CD4-positive, alpha-beta memory T cell (primary cell): ENCODE measurements at places on chromosomes 3 and 15.

DNA sequence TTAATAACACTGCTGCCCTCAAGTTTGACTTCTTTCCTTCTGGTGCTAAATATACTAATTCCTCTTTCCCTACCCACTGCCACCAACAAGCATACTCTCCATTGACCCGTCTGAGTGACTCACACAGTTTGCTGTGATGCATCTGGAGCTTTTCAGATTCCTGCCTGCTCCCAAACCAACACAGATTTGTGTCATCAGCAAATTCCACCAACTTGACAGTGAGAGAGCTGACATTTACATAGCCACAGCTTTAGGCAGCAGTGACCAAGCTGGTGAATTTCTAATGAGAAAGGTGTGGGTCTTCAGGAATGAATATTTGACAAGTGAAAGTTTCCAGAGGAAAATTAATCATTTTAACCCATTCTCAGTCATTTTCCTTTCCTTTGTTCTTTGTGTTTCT is 96.5 kb upstream of the PRICKLE2 start:
- H3K4me1 ChIP-seq: no peaks in the 10 kb centered on the region
- H3K36me3 ChIP-seq: no peaks in the 10 kb centered on the region
- H3K27me3 ChIP-seq: no peaks in the 10 kb centered on the region
- H3K27ac ChIP-seq: no peak overlapping the region

DNA sequence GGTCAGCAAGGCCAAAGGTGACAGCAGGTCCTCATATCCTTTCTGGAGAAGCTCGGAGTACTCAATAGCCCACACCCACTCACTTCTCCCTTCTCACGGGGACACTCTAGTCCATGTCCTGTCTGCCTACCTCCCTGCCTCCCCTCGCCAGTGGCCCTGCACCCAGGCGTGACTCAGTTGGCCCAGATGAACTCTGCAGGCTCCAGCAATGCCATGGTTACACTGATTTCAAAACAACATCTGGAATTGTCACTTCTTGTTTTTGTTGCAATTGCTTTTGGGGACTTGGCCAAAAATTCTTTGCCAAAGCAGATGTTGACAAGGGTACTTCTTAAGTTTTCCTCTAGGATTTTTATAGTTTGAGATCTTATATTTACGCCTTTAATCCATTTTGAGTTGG is 13.0 kb downstream of the IL16 start:
- H3K27me3 ChIP-seq: no peaks in the 10 kb centered on the region
- H3K4me3 ChIP-seq: no peak overlapping the region
- H3K36me3 ChIP-seq: no peaks in the 10 kb centered on the region
- H3K4me1 ChIP-seq: no peaks in the 10 kb centered on the region
- H3K27ac ChIP-seq: no peak overlapping the region

- no peak overlapping the region for H3K27ac ChIP-seq
- no peaks in the 10 kb centered on the region for H3K4me1 ChIP-seq
- H3K4me3 ChIP-seq: no peak overlapping the region
- no peak for DNase-seq
- H3K27me3 ChIP-seq: no peaks in the 10 kb centered on the region
Observed at GRCh38 chr3:23612296-23612891, 193.4 kb upstream of the UBE2E1 start.

GRCh38 chr15:85581495-85581894 is 201.1 kb downstream of the AKAP13 start:
- peaks cover 9% of the 10 kb centered on the region for H3K36me3 ChIP-seq
- no peaks in the 10 kb centered on the region for H3K27me3 ChIP-seq
- DNase-seq: peak; percentile 57
- peaks cover 72% of the 10 kb centered on the region for H3K4me1 ChIP-seq
- H3K4me3 ChIP-seq: peak overlapping the region; percentile 29
- peak overlapping the region; percentile 72 for H3K27ac ChIP-seq

DNA sequence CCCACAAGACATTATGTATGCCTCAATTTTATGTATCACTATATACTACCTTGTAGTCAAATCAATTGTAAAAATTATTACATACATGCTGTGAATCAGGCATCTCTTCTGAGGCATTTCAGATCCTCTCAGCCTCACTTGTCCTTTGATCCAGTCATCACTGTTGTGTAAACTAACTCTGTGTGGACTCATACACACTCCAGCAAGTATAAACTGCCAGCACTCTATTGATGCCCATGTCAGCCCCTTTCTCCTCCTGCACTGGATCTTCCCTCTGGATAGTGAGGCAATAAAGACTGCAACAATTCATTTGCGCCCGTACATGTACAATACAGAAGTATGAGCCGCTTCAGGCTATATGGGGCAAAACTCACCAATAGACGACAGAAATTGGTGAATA is 364.7 kb upstream of the TGFBR2 start:
- no peaks in the 10 kb centered on the region for H3K36me3 ChIP-seq
- no peaks in the 10 kb centered on the region for H3K4me1 ChIP-seq
- DNase-seq: no peak
- no peaks in the 10 kb centered on the region for H3K27me3 ChIP-seq
- no peak overlapping the region for H3K4me3 ChIP-seq

DNA sequence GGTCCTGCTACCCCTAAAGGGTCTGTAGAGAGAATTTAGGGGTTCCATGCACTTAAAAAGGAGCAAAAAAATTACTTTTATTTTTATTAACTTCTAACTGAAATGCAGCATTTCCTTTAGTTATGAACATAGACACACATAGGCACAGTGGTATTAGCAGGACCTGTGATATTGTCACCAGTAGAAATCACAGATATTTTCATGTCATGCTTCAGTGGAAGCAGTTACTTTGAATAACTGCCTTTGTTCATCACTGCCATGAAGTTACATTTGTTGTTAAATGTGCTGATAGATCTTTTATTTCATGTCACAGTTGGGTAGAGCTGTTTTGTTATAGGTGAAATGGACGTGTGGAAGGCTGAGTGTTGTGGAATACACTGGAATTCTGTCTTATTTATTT is 37.4 kb downstream of the TRAK1 start:
- no peaks in the 10 kb centered on the region for H3K27me3 ChIP-seq
- H3K4me1 ChIP-seq: no peaks in the 10 kb centered on the region
- H3K27ac ChIP-seq: no peak overlapping the region
- no peaks in the 10 kb centered on the region for H3K36me3 ChIP-seq
- no peak overlapping the region for H3K4me3 ChIP-seq

GRCh38 chr3:194075088-194075615 is 60.8 kb upstream of the HES1 start:
- no peaks in the 10 kb centered on the region for H3K27me3 ChIP-seq
- H3K27ac ChIP-seq: no peak overlapping the region
- DNase-seq: no peak
- H3K4me1 ChIP-seq: peaks cover 5% of the 10 kb centered on the region

DNA sequence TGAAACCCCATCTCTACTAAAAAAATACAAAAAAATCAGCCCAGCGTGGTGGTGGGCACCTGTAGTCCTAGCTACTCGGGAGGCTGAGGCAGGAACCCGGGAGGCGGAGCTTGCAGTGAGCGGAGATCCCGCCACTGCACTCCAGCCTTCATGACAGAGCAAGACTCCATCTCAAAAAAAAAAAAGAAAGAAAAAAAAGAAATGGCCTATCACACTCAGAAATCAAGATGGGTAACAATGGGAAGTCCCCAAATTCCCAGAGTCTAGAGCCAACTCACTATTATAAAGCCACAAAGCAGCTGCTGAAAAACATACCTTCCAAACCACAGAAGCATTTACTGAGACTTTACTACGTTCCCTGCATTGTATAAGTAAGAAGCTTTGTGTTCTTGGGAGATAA is 7.5 kb downstream of the HDGFL3 start:
- no peaks in the 10 kb centered on the region for H3K4me1 ChIP-seq
- no peaks in the 10 kb centered on the region for H3K27me3 ChIP-seq
- no peak for DNase-seq
- no peaks in the 10 kb centered on the region for H3K36me3 ChIP-seq
- H3K27ac ChIP-seq: no peak overlapping the region
- no peak overlapping the region for H3K4me3 ChIP-seq

DNA sequence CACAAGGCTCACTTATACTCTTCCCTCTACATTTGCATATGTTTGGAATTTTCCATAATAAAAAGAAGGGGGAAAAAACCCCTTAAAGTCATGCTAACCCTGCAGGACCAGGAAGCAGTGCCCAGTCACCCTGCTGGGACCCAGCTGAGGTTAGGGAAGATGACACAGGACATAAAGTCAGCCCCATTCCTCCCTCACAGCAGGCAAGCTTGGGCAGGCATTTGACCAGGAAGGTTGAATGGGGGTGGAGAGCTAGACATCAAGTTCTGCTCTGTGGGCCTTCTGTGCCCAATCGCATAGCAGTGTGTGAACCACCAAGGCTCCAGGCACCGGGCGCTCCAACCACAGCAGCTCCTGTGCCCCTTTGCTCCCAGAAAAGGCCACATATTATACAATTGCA is 7.1 kb upstream of the HDAC11 start:
- no peaks in the 10 kb centered on the region for H3K4me1 ChIP-seq
- no peak overlapping the region for H3K4me3 ChIP-seq
- no peak overlapping the region for H3K27ac ChIP-seq
- no peaks in the 10 kb centered on the region for H3K27me3 ChIP-seq
- no peak for DNase-seq

DNA sequence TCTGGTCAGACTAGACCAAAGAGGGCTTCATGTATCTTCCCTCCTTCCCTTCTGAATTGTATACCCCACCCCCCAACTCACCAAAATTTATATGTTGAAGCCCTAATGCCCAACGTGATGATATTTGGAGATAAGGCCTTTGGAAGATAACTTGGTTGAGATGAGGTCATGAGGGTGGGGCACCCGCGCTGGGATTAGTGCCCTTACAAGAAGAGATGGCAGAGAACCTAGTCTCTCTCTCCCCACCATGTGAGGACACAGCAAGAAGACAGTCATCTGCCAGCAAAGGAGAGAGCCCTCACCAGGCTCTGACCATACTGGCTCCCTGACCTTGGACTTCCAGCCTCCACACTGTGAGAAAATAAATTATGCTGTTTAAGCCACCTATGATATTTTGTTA is 13.5 kb downstream of the PLCD1 start:
- no peaks in the 10 kb centered on the region for H3K27me3 ChIP-seq
- no peak for DNase-seq
- H3K4me1 ChIP-seq: no peaks in the 10 kb centered on the region
- H3K36me3 ChIP-seq: peaks cover 45% of the 10 kb centered on the region
- no peak overlapping the region for H3K4me3 ChIP-seq
- no peak overlapping the region for H3K27ac ChIP-seq

DNA sequence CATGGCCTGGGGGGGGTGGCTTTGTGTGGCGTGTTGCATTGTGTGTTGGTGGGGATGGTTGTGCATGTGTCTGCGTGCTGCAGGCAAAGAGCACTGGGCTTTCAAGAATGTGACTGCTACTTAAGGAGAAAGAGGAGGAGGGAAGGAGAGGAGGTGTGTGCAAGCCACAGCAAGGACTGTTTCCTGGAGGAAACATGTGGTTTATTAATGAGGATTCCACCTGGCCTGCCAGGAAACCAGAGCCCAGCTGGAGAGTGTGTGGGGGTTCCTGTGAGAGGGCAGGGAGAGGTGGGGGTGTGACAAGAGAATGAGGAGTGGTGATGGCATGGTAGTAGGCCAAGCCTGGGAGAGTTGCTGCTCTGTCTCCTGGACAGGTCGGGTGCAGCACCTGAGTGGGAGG is 258.1 kb upstream of the ROPN1 start:
- H3K4me3 ChIP-seq: no peak overlapping the region
- H3K36me3 ChIP-seq: no peaks in the 10 kb centered on the region
- DNase-seq: no peak

DNA sequence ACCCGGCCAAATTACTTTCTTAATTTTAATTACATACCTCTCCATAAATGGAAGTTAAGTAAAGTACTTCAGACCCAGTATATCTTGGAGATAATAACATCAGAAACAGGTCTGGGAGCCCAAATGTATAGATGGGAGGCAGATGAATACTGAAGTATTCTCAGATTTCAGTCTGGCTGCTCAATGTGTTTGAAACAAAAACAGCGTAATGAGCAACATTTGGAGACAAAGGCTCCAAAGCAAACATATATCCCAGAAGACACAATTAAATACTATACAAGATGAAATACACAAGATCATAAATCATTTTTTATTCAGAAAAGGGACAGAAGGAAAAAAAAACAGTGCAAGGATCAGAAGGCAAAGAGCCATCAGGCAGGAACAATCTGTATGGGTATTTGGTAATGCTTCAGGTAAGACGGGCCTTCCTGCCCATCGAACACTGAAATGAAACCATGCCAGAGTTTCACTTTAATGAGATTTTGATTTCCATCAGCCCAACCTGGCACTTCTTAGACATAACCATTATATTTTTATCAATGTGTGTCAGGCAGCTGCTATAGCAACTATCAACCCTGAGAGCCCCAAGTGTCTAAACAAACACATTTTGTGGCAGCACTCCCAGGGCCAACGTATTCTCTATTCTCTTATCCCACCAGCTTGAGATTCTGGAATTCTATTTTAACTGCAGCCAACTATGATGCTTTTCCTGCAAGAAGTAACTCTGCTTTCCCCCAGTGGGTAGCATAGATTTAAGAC is 210.8 kb downstream of the STT3B start:
- H3K27ac ChIP-seq: no peak overlapping the region
- no peak overlapping the region for H3K4me3 ChIP-seq
- DNase-seq: no peak
- no peaks in the 10 kb centered on the region for H3K36me3 ChIP-seq
- H3K4me1 ChIP-seq: no peaks in the 10 kb centered on the region
- H3K27me3 ChIP-seq: no peaks in the 10 kb centered on the region

DNA sequence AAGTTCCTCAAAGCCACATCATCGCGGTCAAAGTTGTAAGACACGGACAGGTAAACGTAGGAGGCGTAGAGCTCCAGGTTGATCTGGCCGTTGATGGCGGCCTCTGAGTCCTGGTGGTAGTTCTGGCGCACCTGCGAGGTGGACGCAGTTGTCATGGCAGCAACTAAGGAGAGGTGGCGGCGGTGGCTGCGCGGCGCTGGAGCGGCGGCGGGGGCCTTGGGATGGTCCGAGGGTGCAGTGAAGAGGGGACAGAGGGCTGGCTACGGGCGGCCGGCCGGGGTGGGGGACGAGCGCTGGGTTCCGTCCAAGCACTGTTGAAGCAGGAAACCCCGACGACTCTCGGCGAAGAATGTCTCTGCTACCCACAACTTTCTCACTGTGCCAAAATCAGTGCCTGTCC is 38.9 kb downstream of the RAB7A start:
- DNase-seq: no peak
- no peak overlapping the region for H3K4me3 ChIP-seq
- no peak overlapping the region for H3K27ac ChIP-seq
- no peaks in the 10 kb centered on the region for H3K36me3 ChIP-seq

DNA sequence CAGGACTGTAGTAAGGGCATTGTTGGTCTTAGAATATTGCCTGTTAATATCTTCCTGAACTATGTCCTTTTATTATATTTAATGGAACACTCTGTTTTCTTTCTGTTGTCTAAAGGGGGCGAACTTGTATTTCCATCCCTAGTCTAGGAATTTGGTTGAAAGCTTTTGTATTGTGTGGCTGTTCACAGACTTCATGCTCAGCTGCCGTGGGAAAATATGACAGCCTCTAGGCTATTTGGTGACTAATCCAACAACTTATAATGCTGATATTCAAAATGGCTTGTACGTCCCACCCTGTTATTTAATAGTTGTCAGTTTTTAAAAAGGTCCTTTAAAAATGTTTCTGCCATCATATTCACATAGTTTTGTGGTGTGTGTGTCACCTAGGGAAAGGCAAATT is 202.6 kb downstream of the KLHL25 start:
- peaks cover 49% of the 10 kb centered on the region for H3K4me1 ChIP-seq
- no peaks in the 10 kb centered on the region for H3K27me3 ChIP-seq
- H3K27ac ChIP-seq: no peak overlapping the region
- DNase-seq: no peak

GRCh38 chr15:85327820-85328219 is 52.6 kb upstream of the AKAP13 start:
- H3K4me1 ChIP-seq: peaks cover 28% of the 10 kb centered on the region
- no peak overlapping the region for H3K27ac ChIP-seq
- H3K4me3 ChIP-seq: no peak overlapping the region
- DNase-seq: no peak
- H3K36me3 ChIP-seq: no peaks in the 10 kb centered on the region
- H3K27me3 ChIP-seq: no peaks in the 10 kb centered on the region
